ENCODE measurements at places on chromosomes 7 and 10.

DNA sequence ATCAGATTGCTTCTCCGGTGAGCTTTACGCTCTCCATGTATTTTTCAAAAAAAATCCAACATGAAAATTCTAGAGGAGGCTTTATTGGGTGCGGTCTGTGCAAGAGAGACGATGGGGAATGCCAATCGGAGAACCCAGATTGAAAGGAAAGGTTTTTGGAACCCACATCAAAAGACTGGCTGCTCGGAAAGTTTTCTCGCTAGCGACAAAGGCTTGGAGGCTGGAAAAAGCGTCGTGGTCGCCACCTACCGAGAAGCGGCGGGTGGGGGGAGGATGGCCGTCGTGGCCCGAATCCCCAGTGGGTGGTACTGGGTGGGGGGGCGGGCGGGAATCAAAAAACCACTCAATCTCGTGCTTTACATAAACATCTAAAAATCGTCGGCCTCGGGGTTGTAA is 1.1 kb upstream of the GTF2I start:
- peak; percentile 53 for DNase-seq

DNA sequence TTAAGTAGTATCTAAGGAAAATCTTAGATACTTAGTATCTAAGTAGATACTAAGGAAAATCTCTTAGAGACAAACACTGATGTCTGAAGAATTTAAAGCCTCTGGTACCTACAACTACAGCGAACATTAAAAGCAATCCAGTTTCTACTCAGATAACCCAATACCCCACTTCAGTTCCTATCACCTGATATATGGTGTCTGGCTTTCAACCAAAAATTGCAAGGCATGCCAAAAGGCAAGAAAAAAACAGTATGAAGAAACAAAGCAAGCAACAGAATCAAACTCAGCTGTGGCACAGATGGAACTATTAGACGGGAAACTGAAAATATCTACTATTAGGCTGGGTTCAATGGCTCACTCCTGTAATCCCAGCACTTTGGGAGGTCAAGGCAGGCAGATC is 31.1 kb downstream of the ARHGAP12 start:
- DNase-seq = no peak

DNA sequence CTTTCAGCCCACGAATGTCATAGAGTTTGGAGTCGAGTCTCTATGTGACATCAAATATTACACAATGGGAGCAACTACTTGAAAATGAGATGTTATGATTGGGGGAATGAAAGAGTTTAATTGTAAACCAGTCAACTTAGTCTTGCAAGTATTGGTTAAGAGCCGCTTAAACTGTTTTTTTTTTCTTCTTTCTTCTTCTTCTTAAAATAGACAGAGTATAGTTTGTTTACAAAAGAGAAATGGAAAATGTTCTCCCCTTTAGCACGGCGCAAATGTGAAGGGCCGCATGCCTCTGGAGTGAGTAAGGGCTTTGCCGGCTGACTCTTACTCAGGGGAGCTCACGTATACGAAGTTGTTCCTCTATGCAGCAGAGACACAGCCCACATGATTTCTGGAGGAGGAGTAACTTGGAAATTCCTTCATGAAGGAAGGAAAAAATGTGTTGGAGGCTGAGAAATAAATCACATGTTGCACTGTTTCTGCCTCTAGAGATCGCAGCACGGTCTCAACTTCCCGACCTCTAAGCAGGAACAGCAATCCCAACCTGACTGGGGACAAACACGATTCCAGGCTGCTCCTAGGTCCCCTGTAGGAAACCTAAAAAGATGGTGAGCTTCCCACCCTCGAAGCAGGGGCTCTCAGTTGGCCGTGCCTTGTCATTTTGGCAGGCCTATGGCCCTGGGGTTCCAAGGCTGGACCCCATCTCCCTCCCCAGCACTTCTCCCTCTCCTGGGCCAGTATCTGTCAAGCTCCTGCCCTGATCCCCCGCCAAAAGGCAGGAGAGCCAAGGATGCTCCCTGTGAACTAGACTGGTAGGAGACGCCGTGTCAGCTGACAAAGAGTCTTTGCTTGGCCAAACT is 44.8 kb downstream of the MYOF start:
- no peak for DNase-seq

- no peak for DNase-seq
Observed at GRCh38 chr7:46544396-46545008, 623.4 kb upstream of the IGFBP3 start.

- DNase-seq = no peak
Observed at GRCh38 chr7:147798001-147798400, 792.6 kb upstream of the C7orf33 start.

GRCh38 chr7:134089446-134089845 is 37.7 kb upstream of the LRGUK start:
- no peak for DNase-seq

GRCh38 chr7:140160308-140160707 is 16.5 kb downstream of the KDM7A start:
- no peak for DNase-seq

DNA sequence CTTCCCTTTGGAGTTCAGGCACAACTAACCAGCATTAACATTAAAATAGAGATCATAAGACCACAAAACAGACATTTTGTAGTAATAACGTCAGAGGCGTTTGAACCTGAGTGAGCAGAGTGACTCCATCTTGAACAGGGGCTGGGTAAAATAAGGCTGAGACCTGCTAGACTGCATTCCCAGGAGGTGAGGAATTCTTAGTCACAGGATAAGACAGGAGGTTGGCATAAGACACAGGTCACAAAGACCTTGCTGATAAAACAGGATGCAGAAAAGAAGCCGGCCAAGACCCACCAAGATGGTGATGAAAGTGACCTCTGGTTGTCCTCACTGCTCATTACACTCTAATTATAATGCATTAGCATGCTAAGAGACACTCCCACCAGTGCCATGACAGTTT is 493.2 kb upstream of the AUTS2 start:
- DNase-seq = no peak

DNA sequence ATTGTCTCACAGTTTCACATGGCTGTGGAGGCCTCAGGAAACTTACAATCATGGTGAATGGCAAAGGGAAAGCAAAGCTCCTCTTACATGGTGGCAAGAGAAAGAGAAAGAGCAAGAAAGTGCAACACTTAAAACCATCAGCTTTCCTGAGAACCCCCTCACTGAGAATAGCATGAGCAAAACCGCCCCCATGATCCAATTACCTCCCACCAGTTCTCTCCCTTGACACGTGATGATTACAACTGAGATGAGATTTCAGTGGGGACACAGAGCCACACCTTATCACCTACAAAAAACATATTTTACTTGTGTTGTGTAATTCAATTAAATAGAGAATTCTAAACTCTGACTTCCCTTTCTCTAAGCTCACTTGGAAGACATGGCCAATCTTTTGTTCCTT is 80.2 kb downstream of the SEMA3C start:
- no peak for DNase-seq

- DNase-seq = no peak
Observed at GRCh38 chr10:96955794-96956193, 123.7 kb downstream of the LCOR start.

- no peak for DNase-seq
Observed at GRCh38 chr10:24618401-24618800, 105.3 kb downstream of the ARHGAP21 start.

GRCh38 chr10:129909531-129910256 is 54.4 kb downstream of the EBF3 start:
- DNase-seq = no peak

- DNase-seq = no peak
Observed at GRCh38 chr7:71491336-71491735, 359.4 kb downstream of the GALNT17 start.

DNA sequence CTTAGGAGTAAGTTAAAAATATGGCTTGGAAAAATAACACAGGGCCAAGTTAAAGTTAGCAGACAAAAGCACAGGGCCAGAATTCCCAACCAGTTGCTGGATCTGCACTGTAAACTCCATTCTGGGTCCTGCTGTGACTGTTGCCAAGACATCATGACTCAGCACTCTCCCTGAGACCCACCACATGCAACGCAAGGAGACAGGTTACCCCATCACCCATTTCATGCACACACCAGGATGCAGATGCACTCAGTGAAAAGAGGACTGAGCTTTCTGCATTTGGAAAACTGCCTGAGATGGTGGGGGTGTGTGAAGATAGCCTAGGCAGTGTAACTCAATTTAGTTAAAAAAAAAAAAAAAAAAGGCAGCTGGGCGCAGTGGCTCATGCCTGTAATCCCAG is 97.6 kb upstream of the ZNF438 start:
- DNase-seq = no peak

- no peak for DNase-seq
Observed at GRCh38 chr10:78754269-78755062, 314.3 kb upstream of the ZMIZ1 start.

DNA sequence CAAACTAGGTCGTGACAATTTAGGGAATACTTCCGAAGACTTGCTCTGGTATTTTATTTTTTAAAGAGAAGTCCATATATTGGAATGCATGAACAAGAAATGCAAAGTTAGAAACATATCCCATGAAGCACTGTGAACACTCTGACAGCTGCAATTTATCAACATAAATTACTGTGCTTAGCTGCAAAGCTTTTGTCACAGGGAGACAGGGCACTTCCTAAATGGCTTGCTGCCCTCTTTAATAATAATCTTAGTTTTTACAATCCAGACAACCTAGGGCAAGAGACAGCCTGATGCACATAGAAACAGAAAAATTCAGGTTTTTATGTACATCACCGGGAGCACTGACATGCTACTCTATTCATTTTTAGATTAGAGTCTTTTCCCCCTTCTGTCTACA is 78.3 kb upstream of the NOBOX start:
- DNase-seq = no peak

- DNase-seq = peak; percentile 64
Observed at GRCh38 chr10:124596116-124596785, 134.6 kb downstream of the LHPP start.

DNA sequence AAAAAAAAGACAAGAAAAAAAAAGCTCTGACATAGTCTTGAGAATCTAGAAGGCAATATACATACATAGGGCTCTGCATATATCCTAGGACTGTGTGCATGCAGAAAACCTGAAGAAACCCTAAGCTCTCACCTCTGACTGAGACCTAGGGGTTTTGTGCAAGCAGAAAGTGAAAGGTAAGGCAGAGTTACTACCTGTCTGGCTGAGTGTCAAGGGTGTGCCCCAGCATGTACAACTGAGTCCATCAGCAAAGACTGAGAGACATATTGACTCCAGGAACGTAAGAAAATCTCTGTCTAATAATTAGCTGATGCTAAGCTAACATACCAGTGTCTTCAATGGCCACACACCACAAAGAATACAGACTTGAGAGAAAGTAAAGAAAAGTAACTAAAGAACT is 16.3 kb upstream of the HNRNPH3 start:
- no peak for DNase-seq

- DNase-seq = no peak
Observed at GRCh38 chr10:62178568-62178967, 90.1 kb downstream of the RTKN2 start.

GRCh38 chr10:60649485-60650377 is 128.5 kb upstream of the CDK1 start:
- no peak for DNase-seq

GRCh38 chr10:119546009-119546408 is 3.5 kb upstream of the RGS10 start:
- DNase-seq = no peak

DNA sequence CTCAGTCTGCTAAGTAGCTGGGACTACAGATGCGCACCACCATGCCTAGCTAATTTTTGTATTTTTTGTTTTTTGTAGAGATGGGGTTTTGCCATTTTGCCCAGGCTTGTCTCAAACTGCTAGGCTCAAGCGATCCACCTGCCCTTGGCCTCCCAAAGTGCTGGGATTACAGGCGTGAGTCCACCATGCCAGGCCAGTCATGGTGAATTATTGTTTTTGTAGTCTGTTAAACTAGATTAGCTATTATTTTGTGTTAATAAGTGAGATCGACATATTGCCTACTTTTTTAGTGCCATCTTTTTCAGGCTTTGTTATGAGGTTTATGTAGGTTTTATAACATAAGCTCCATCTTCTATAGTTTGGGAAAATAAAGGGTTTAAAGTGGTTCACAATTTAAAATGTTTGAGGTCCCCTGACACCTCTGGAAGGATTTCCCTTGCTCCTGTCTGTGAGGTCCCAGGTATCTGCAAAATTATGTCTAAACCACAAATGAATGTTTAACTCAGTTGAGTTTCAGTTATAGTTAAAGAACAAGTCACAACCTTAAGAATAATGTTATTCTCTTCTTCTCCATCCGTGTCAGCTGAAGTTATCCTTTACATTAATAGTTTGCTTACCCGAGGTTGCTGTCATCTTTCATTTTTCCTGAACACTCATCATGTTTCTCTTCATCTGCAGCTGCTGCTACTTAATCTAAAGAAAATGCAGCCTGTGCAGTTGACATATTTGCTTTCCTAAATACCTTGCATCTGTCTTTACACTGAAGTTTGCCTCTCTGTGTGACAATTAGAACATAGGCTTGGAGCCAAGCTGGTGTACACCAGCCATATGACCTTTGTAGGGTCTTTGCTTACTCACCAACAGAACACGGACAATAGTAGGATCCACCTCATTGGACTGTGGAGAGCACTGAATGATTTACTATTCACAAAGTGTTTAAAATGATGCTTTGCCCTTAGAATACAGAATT is 8.9 kb upstream of the VSTM4 start:
- DNase-seq = no peak

GRCh38 chr7:37356911-37357636 is 91.6 kb downstream of the ELMO1 start:
- DNase-seq = no peak

- DNase-seq = no peak
Observed at GRCh38 chr7:127766831-127767459, 115.0 kb downstream of the SND1 start.

GRCh38 chr10:33963729-33964128 is 629.3 kb upstream of the NRP1 start:
- DNase-seq = no peak

DNA sequence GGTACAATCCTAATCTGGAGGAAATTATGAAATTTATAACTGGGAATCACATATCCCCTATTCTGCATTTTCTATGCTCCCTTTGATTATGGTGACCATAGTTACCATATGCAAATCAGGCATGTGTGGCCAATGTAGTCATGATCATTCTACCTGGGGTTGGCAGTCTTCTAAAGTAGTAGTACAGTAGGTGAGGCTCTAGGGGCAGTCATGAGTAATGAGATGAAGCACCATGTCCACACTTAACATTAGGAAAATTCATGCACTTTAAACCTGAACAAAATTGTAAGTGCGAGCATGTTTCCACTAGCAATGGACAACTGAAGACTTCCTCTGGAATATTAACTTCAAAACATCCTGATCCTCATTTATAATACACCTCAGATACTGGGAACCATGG is 545.9 kb downstream of the SUGCT start:
- no peak for DNase-seq

GRCh38 chr7:386385-386784 is 96.4 kb downstream of the FOXL3 start:
- no peak for DNase-seq

- DNase-seq = no peak
Observed at GRCh38 chr10:5381187-5381586, 16.4 kb downstream of the UCN3 start.

DNA sequence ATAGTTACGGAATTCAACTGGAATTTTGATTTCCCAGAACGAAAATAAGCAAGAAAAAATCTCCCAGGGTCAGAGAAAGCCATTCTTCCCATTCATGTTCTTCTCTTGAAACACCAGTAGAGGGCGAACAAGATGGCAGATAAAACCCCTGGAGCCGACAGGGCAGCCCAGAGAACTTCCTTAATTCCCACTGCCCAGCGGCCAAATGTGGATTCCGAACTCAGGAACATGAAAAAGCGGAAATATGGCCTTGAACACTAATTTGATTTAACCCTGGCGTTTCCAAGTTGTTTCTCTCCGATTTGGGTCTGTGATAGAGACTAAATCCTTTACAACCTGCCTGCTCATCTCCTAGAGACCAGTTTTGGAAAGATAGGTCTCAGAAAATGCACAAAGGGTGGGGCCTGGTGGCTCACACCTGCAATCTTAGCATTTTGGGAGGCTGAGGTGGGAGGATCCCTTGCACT is 100.7 kb upstream of the WAC start:
- DNase-seq = no peak
